ENCODE measurements at places on chromosomes 6 and 20.

GRCh38 chr6:101011186-101011585, 130.1 kb upstream of the ASCC3 start:
- DNase-seq, result no peak

GRCh38 chr6:24183584-24183983, 57.6 kb downstream of the NRSN1 start:
- DNase-seq, result no peak

GRCh38 chr20:44370639-44371218, 15.2 kb downstream of the HNF4A start:
- DNase-seq, result no peak

GRCh38 chr6:35072051-35072697, 69.0 kb downstream of the TCP11 start:
- DNase-seq, result no peak

- no peak for DNase-seq
Observed at GRCh38 chr6:107319906-107320530, 139.3 kb downstream of the PDSS2 start.

GRCh38 chr20:9093218-9093957, 24.5 kb downstream of the PLCB4 start:
- DNase-seq, result no peak

DNA sequence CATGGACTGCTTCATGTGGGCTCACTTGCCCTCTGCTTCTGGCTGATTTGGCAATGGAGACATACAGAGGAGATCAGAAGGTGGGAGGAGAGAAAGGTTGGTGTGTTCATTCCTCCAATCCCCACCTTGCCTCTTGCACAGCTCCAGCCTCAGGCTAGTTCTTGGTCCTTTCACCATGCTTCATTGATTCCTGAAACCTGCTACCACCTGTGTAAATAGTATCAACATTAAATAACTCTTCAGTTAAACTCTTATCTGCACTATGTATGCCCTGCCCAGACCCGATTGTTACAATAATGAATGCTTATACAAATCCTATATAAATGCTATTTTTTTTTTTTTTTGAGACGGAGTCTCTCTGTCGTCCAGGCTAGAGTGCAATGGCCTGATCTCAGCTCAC, 174.5 kb downstream of the CD83 start:
- no peak for DNase-seq

DNA sequence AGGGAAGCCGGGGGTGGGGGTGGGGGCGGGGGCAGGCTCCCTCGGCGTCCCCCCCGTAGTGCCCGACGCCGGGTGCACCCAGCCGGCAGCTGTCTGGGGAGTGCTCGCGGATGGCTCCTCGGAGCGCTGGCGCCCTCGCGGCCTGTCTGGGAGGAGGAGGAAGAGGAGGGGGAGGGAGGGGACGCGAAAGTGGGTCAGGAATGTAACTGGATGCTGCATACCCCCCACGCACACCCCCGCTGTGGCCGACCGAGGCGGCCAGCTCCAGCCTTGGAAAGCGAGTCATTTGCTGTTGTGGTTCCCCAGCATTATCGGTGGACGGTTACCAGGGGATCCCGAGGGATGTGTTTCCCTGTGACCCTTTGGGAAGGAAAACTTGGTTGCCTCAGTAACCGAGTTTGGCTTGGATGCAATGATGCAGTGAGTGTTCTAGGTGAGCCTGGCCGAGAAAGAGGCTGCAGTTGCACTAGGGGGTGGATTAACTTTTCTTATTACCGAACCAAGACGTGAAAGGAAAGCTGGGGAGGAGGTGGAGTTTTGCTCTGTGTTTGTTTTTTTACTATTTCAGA, 55.2 kb upstream of the RREB1 start:
- DNase-seq, result peak; percentile 58

- DNase-seq, result no peak
Observed at GRCh38 chr6:147515327-147515726, 6.8 kb downstream of the SAMD5 start.

GRCh38 chr6:164005004-164005711, 590.6 kb downstream of the QKI start:
- no peak for DNase-seq

- no peak for DNase-seq
Observed at GRCh38 chr6:6317386-6317785, 3.1 kb downstream of the F13A1 start.

DNA sequence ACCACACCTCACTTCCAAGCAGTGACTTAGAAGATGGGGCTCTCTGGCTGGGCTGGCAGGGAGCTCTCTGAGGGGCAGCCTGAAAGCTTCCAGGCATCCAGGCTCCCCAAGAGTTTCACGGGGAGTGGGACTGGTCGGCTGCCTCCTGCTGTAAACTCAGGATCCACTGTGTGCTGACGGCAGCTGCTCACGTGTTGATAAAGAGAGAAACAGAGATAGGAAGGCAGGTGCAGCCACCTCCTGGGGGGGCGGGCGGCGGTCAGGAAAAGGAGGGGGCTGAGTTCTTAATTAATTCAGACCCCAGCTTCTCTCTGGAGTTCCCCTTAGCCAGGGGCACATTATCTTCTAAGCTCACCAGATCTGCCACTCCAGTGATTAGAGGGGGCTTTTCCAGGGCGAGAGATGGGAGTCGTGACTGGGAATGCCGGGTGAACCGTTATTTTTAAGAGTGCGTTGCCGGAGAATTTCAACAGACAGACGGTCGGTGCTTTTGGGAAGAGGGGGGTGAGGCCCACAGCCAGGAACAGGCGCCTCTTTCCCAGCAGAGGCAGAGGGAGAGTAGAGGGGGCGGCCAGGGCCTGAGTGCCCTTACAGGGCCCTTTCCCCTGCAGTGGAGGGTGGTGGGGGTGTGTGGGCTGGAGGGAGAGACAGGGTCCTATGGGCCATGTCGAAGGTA, 70.9 kb downstream of the CD40 start:
- DNase-seq, result no peak

DNA sequence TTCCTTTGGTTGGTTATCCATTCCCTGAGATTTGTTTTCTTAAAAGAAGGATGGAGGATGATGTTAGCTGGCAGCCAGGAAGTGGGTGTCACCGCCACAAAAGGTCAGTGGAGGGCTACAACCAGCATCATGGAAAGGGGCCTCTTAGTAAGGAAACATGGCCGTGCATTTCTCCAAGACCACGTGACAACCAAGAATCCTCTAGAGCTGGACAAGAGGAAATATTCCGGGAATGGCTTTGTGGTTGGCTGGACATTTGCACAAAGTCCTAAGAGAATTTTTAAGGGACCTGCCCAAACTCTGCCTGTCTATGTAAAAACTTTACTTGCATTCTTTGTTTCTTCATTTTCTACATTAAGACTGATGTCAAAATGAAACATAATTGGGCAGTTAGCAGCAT, 399.9 kb upstream of the MARCKS start:
- no peak for DNase-seq

DNA sequence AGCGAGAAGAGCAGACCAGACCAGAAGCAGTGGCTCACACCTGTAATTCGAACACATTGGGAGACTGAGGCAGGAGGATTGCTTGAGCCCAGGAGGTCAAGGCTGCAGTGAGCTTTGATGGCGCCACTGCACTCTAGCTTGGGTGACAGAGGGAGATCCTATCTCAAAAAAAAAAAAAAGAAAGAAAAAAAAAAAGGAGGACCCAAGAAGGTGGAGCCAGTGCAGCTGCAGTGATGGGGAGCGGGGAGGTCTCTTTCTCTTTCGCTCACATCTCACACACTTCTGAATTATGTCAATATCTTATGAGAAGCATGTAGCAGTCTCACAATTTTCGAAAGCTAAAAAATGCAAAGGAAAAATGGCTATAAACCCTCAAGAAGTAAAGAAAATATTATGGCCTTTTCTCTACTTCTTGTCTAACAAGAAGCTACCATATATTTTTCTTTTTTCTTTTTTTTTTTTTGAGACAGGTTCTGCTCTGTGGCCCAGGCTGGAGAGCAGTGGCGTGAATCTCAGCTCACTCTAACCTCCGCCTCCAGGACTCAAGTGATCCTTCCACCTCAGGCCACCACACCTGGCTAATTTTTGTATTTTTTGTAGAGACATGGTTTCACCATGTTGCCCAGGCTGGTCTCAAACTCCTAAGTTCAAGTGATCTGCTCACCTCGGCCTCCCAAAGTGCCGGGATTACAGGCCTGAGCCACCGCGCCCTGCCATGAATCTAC, 3.8 kb upstream of the SPO11 start:
- DNase-seq, result no peak

DNA sequence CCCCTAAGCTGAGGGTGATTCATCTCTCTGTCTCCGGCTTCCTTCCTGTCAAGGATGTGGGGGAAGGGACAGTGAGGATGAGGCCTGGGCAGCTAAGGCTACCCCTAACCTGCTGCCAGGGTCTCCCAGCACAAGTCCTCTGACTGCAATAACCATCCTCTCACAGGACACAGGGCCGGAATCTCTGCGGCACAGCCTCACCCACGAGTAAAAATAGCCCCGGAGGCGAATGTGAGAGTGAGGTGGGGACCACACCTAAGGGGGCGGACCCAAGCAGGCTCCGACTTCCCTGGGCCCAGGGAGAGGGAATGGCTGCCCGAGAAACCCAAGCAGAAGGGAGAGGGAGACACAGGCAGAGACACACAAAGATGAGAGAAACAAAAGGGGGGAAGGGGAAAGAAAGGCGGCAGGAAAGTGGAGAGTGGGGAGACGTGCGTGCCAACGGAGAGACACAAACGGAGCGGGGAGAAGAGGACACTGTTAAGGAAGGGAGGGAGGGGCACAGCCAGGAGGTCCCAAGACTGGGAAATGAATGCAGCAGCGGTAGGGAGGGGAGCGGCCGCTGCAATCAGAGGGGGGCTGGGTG, 1.4 kb downstream of the CLIC1 start:
- peak; percentile 53 for DNase-seq

DNA sequence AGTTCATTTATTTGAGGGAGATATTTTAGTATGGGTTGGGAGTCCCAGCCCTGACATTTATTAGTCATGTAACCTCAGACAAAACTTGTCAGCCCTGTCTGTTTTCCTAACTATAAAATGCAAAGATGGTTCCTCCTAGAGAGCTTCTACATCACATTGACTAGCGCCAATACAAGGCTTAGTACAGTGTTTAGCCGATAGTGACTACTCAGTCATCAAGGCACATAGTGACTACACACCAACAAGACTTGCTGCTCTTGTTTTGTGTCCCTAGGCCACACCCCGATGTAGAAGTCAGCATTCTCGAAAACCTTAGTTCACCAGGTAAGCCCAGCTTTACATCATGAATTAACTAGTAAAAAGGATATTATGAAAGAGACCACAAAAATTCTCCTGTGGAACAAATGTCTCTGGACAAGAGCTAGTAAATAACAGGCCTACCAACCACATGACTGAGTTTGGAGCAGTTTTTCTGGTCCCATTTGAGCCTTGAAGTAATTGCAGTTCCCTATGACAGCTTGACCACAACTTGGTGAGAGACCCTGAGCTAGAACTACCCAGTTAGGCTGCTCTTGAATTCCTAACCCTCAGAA, 68.8 kb downstream of the PFDN4 start:
- DNase-seq, result no peak

DNA sequence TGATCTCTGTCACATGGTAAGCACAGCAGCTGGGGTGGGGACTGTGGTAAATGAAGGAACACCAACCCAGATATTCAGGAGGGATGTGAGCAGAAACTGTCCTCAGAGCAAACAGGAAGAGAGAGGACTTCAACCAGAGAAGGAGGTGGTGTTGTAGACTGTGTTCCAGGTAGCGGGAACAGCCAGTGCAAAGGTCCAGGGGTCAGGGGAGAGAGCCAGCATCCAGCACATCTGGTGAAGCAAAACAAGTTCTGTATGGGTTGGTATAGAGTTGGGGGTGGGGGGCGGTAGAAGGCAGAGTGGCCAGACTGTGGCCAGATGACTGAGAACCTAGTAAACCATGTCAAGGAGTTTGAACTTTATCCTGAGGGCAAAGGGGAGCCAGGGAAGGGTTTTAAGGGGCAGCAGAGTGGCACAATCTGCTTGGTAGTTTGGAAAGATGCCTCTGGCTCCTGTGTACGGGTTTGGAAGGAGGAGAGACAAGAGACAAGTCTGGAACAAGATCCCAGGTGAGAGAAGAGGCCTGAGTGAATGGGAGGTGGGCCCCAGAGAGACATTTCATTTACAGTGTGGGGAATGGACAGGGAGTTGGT, 27.8 kb upstream of the TTPAL start:
- no peak for DNase-seq

DNA sequence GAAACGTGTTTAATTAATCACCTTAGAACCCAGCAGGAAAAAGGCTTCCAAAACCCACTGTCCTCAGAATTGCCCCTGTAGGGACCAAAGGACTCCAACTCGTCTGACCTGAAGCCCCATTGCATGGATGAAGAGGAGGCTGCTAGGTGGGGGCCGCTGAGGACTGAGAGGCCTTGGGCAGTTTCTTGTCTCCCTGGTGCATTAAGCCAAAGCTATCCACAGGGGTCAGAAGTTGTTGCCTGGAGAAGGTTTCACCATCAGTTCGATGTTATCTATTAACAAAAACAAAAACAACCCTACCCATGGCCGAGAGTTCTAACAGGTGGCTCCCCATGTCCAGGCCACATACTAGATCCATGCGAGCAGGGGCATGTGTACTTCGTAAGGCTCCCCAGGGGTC, 120.9 kb upstream of the CD93 start:
- no peak for DNase-seq

- peak; percentile 64 for DNase-seq
Observed at GRCh38 chr6:13367396-13367795, 39.1 kb upstream of the TBC1D7 start.

DNA sequence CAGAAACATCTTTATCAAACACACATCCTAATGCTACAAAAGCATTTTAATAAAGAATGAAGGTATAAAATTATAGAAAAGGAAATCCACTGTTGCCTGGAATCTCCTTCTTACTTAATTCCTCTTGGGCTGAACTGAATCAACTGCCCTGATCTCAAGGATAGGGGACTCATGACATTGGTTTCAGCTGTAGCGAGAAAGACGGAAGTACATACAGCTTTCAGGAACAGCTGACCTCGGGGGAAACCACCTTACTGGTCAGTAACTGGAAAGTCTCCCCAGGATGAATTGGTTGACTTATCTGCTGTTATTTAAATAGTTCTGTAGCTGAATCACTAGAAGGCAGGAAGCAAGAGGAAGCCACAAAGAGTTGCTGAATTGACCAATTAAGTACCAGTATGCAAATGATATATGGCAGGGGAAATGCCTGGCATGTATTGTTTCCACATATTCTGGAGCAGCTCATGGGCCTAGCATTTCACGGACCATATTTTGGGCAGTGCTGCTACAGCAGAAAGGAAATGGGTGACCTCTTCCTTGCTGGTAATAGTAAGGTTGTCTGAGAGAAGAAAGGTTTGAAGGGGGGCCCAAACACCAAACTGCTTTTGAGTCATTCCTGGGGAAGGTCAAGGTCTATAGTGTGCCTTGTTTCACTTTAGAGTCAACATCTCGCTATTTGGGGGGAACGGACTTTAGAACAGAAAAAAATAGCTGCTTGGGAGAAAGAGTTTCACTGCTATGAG, 43.7 kb upstream of the MAP7 start:
- no peak for DNase-seq

GRCh38 chr6:2439082-2439481, 193.7 kb upstream of the GMDS start:
- no peak for DNase-seq

GRCh38 chr6:108737594-108738546, 110.4 kb upstream of the ARMC2 start:
- DNase-seq, result no peak

GRCh38 chr6:83215131-83216047, 22.2 kb downstream of the RWDD2A start:
- DNase-seq, result peak; percentile 74

All from neural progenitor cell (in vitro differentiated cells).